ENCODE measurements at places on chromosomes 12 and 14. TPM values are rescaled to one million over a fixed set of nuclear protein-coding genes. Genes with fewer than 3 reads are reported as not detected.
A peak's percentile ranks its signal among the peaks of the same experiment; 100 is the strongest.

IKZF4 gene
- total RNA-seq = 7.5 TPM

DIO2 gene
- 7.2 TPM for total RNA-seq

DNA sequence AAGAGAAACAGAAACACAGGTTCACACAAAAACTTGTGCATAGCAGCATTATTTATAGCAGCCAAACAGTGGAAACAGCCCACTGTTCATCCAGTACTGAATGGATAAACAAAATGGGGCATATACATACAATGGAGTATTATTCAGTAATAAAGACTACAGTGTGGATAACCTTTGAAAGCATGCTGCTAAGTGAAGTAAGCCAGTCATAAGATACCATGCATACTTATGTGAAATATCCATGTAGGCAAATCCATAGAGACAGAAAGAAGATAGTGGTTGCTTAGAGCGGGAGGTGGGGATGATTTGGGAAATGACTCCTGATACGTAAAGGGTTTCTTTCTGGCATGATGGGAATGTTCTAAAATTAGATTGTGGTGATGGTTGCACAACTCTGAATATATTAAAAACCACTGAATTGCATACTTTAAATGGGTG, 99.4 kb downstream of the CRADD start:
- DNase-seq = no peak

DNA sequence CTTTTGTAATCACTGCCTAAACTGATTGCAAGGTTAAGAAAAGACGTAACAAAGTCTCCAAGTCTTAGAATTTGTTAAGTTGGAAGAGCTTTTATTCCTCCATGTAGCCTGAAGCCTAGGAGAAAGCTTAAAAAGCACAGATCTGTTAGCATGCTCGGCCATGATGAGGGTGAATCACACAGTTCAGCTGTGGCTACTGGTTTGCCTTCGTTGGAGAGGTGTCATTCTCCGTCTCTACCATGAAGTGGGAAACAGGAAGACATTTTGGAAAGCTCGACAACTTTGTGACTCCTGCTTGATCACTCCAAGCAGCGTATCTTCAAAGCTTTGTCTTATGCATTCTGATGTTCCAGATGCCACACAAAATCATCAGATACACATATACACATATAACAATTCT, 27.1 kb downstream of the DCP1B start:
- DNase-seq = no peak

- DNase-seq = no peak
Measured at GRCh38 chr12:124025661-124026060, 52.6 kb downstream of the ZNF664 start.

DNA sequence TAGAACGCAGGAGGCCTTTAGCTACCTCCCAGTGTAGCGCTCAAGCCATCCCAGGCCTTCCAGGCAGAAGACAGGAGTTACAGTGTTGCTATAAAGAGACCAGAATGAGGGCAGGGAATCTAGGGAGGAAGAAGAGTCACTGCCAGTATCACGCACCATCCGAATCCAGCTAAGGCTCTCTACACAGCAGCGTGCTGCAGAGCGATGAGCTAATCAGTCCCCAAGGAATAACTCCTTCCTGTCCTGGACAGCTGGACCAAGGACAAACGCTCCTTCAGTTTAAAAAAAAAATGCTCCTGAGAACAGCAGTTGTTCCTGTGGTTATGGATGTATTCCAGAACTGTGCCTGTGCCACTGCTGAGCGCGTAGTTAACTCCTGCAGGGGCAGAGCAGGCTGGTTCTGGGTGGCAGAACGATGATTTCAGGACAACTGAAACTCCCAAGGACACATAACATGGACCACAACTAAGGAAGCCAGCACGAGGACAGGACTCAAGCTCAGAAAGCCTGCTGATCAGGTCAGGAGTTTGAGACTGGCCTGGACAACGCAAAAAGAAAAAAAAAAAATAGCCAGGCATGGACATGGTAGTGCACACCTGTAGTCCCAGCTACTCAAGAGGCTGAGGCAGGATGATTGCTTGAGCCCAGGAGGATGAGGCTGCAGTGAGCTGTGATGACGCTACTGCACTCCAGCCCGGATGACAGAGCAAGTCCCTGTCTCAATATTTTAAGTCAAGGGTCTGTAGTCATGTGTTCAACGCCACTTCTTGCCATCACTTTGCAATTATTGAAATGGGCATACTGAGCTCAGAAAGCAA, 2.6 kb downstream of the IFFO1 start:
- peak; percentile 60 for DNase-seq

GRCh38 chr12:91630083-91630482, 447.5 kb upstream of the DCN start:
- no peak for DNase-seq

GRCh38 chr14:50821510-50822464, 9.2 kb downstream of the NIN start:
- peak; percentile 43 for DNase-seq

DNA sequence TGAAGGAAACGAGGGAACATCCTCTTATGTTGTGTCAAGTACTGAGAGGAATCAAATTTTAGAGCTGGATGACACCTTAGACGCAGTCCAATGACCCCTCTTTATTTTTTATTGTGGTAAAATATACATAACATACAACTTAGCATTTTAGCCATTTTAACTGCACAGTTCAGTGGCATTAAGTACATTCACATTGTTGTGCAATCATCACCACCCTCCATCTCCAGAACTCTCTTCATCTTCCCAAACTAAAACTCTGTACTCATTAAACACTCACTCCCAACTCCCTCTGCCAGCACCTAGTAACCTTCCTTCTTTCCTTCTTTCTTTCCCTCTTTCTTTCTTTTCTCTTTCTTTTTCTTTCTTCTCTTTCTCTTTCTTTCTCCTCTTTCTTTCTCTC, 97.2 kb upstream of the SLC24A4 start:
- DNase-seq = no peak

DNA sequence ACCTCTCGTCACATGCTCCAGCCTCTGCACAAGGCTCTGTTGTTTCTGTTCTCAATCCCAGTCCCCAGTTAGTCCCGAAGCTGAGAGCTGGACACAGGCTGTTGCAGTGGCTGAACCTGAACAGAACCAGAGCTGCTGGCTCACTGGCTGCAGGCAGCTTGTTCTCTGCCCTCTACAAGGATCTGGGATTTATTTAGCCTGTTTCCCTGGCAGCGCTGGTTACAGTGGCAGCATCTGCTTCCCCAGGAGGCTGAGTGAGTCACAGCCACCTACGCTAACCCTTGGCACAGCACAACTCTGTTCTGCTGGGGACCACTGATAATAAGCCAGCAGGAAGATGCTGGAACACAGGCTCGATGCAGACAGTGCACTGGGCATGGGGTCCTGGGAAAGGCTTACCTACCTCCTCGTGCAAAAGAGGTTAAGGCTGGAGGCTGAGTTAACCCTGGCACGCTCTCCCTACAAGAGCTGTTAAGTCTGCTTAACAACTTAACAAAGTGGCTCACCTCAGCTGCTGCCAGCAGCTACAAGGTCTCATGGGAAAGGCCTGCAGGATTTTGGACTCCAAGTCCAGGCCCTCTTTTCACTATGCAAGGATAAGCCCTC, 299.6 kb downstream of the PCNX1 start:
- DNase-seq = peak; percentile 67

All from left ventricle myocardium superior (tissue), 1 donor.